ENCODE measurements at places on chromosomes 12 and 14.
A peak's percentile ranks its signal among the peaks of the same experiment; 100 is the strongest.

- DNase-seq = no peak
Measured at GRCh38 chr12:64561302-64562136, 48.8 kb upstream of the RASSF3 start.

DNA sequence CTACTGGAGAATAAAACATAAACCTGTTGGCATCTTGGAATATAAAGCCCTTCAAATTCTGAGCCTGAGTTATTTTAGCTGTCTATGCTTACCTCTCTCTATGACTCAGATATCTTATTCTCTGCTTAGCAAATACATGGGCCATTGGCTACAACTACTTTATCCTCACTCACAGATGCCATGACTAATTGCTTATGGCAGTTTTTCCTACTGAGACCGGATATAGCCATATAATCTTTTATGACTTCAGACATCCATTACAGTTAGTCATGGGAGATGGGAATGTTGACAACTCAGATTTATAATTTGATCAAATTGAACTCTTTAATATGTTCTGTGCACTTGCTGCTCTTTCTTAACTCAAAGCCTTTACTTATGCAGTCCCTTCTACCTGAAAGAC, 502.4 kb upstream of the ATP2B1 start:
- DNase-seq = no peak

- DNase-seq = no peak
Measured at GRCh38 chr14:95267306-95267705, 52.4 kb downstream of the CLMN start.

DNA sequence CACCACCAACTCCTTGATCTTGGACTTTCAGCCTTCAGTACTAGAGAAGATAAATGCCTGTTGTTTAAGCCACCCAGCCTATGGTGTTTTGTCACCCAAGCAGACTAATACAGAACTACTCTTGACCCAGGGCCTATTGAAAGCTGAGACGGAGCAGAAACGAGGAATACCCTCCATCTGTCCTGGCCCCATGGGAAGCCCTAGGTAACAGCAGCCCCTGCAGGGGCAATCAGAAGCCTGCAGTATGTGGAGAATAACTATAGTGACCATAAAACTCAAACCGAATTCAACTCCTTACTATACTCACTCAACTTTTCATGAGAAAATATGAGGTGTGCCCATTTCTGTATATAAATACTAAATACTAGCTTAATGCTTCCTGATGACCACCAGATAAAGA, 307.4 kb downstream of the NUAK1 start:
- no peak for DNase-seq

- DNase-seq = no peak
Measured at GRCh38 chr12:91023326-91024004, 18.7 kb upstream of the EPYC start.

DNA sequence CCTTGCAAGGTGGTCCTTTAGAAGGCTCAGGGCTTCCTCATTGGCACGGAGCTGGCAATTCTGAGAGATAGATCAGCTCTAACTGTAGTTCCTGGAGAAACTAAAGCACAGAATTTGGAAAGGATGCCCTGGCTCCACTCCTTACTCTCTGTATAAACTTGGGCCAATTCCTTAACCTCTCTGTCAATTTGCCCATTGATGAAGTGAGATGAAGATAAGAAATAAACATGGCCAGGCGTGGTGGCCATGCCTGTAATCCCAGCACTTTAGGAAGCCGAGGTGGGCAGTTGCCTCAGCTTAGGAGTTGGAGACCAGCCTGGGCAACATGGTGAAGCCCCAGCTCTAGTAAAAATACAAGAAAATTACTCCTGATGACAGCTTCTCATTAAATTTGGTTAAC, 34.0 kb upstream of the COX6A1 start:
- no peak for DNase-seq

DNA sequence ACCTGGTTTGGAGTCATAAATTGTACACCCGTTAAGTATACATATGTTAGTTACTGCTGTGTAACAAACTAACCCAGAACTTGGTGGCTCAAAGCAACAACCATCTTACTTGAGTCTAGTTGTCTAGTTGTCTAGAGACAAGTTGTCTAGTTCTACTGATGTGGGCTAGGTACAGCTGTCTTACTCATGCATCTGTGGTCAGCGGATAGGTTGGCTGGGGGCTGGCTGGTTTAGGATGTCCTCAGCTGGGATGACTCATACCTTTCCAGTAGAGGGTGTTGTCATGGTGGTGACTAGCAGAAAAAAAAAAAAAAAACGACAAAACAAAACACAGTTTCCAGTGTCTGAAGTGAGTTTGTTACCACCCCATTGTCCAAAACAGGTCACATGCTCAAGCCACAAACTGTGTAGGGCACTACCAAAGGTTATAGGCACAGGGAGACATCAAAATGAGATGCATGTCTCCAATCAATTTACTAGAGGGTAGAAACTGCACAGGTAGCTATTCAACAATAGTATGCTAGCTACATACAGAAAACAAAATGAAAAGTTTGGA, 680.3 kb downstream of the MED13L start:
- no peak for DNase-seq

GRCh38 chr12:15520083-15520482, 197.8 kb downstream of the PTPRO start:
- DNase-seq = no peak

DNA sequence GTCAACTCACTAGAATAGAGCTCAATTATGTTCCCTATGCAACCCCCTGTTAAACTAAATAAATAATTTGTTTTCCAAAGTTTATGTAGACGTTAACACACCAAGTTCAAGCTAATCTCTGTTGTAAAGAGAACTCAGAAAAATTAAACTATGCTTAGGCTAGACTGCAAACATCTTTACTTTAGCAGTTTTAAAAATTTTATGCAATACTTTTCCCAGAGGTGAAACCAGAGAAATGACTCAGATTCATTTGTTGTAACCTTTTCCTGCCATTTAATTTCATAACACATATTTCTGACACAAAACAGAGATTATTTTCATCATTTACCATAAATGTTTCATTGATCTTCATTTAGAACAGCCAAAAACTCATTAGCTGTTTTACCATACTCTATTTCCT, 27.4 kb downstream of the ABCC9 start:
- no peak for DNase-seq

DNA sequence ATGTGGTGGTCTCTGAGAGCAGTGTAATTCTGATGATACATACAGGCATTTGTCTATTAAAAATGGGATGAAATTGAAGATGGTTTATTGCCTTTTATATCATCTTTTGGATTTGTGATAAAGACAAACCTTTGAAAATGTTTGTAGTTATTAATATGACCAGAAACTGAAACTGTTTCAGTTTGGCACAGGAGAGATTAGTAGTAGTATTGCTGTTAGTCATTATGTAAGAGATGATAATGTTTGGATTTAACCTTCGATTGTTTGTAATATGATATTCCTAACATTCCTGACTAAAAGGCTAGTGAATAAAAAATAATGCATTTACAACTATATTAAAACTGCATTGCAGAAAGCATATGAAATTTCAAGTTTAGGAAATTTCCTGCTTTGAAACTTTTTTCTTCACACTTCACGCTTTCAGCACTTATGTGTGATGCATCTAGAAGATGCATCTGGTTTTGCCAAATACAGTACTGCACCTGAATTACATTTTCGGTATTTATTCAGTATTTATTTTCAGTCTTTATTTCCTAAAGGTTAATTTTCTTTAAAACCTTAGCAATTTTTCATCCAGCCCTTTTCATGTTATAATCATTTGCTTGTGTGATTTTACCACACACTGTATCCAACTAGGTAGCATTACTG, 25.5 kb downstream of the ADIPOR2 start:
- no peak for DNase-seq

DNA sequence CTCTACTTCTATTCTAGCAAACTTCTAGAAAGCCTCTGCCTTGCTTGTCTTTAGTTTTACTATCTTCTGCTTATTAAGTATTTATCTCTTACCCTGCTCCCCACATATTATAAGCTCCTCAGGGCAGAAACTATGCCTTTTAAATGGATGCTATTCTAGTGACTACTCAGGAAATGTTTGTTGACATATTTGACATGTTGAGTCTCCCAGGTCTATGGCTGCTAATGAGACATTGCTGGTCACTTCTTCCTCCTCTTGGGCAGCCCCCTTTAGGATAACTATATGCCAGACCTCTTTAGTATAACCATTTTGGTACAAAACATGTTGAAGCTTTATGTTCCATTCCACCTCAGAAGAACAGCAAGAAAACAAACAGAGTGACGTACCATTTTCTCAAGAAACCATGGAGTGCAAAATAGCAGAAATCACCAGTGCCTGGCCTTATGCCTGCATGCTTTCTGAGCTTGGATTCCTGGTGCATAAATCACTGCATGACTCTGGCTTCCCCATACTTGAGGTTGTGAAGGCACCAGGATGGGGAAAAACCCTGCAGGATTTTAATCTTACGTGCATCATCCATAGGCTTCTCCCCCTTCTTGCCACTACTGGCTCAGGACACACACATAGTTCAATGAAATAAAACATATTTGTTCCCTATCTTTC, 202.6 kb downstream of the TMX1 start:
- no peak for DNase-seq

- DNase-seq = no peak
Measured at GRCh38 chr12:120237360-120238171, 28.0 kb downstream of the PXN start.

DNA sequence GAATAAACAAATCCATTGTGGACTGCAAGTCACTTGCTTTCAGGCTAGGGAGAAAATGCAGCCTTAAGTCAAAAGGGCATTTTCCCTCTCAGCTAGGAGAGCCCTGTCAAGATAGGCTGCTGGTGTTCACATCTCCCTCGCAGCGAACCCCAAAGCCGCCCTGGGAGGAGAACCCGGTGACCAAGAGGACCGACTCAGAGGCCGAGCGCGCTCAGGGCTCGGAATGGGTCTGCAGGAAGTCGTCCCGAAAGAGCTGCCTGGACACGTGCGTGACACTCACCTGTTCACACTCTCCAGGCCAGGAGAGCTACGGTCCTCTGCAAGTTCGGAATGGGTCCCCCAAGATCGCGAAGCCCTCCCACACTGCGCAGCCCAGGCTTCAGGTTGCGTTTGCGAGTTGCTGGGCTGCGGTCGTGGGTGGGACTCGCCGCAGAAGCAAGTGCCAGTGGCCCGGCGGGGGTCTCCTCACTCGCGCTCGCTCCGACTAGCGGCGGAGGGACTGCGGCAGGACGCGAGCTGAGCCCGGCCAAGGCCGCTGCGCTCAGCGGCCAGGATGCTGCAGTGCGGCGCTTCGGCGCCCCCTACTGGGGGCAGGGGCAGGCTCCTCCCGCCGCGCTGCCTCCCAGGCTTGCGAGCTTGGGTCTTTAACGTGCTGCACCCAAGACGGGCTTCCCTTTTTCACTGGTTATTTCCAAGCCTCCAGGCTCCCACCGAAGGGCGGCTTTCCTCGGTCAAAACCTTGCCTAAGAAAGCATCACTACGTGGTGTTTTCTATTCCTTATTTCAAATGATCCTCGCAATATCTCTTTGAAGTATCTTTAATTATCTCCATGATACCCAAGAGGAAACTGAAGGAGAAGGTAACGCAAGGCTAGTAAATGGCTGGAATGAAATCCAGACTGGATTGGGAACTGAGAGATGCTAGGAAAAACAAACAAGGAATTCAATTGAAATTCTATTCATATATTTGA, at the start of gene RERG:
Gene RERG (minus strand): TSS at position 503 of the 971 bp plus-strand sequence. CDS start 3,928 bp downstream, outside the sequence.
- DNase-seq = peak; percentile 6

DNA sequence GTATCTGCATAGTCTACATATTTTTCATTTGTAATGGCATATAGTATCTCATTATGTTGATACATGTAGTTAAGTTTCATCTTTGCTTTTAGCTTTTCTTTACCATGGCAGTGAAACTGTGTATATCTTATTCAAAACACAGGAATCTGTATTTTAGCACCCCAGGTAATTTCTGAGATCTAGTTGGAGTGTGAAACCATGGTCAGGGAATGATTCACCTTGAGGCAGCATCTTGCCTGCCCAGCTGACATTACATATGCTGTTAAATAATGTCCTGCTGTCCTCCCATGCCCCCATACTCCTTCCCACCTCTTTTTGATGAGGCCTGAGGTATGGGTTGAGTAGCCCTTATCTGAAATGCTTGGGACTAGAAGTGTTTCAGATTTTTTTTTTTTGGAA, 125.4 kb upstream of the ATF1 start:
- no peak for DNase-seq

DNA sequence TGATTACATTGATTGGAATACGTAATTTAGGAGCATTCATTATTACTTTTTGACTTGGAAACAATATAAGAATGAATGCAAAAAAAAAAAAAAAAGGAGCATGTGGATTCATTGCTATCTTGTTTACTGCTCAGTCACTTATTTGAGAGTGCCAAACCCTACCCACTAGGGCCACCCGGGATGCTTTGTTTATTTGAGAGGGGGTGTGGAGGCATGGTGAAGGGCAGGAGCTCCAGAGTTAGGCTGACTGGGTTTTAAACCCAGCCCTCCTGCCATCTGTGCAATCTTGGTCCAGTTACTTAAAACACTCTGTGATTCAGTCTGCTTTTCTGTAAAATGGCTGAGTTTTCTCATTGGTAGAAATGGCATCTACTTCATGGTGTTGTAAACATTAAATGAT, 195.2 kb downstream of the RAD51B start:
- DNase-seq = no peak

DNA sequence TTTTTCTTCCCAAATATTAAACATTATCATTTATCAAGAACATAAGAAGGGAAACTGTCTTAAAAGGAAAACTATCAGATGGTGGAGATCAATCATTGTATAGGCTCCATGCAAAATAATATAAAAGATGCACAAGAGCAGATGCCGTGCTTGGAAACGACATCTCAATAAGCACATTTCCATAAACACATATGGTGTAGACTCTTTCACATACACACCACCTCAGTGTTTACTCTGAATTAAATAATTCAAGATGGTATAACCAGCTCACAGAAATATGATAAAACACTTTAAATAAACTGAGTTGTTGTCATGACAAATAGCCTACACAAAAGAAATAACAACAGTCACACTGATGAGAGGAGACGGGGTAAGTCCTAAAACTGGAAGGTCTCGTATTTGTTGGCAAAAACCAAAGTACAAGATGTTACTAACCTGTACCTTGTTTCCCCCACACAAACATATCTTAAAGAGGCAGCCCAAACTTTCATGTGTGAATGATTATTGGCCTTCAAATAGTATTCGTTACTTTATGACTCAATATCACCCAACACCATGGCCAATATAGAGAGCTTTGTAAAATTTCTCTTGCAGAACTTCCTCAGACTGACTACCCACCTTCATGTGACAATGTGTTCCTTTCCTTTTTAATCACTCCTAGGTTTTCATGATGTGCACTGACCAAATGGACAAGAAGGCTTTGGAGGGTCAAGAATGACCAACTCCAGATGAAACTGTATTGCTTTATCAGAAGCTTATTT, 48.6 kb upstream of the TMPO start:
- DNase-seq = no peak

Data from esophagus squamous epithelium (tissue), 5 donors.